ENCODE measurements at places on chromosomes 2 and 18.

GRCh38 chr2:165164201-165164600 is 39.6 kb downstream of the SCN3A start:
- DNase-seq, result no peak

GRCh38 chr2:209208211-209208610 is 215.6 kb upstream of the MAP2 start:
- no peak for DNase-seq

- no peak for DNase-seq
These were observed 3.5 kb upstream of the NAGK start for GRCh38 chr2:71064754-71065621.

GRCh38 chr2:121372721-121373353 is 87.8 kb upstream of the TFCP2L1 start:
- DNase-seq, result no peak

- DNase-seq, result no peak
These were observed 69.7 kb downstream of the RPRM start for GRCh38 chr2:153408710-153409385.

- no peak for DNase-seq
These were observed 430.4 kb downstream of the TXNL1 start for GRCh38 chr18:56207989-56208388.

GRCh38 chr18:44321868-44322590 is 358.7 kb upstream of the SETBP1 start:
- DNase-seq, result no peak

DNA sequence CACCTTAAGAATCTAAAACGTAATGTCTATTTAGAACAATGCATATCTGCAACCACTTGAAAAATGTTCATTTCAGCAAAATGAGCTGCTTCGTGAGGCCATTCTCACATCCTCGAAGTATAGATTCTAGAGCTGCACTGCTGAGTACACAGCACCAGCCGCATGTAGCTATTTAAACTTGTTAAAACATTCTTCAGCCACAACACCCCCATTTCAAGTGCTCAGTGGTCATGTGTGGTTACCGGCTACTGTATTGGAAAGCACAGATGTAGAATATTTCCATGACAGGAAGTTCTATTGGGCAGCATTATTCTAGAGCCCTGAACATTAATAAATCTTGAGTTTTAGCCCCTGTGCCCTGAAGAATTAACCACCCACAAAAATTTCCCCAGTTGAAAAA is 35.0 kb downstream of the SUMO1 start:
- no peak for DNase-seq

DNA sequence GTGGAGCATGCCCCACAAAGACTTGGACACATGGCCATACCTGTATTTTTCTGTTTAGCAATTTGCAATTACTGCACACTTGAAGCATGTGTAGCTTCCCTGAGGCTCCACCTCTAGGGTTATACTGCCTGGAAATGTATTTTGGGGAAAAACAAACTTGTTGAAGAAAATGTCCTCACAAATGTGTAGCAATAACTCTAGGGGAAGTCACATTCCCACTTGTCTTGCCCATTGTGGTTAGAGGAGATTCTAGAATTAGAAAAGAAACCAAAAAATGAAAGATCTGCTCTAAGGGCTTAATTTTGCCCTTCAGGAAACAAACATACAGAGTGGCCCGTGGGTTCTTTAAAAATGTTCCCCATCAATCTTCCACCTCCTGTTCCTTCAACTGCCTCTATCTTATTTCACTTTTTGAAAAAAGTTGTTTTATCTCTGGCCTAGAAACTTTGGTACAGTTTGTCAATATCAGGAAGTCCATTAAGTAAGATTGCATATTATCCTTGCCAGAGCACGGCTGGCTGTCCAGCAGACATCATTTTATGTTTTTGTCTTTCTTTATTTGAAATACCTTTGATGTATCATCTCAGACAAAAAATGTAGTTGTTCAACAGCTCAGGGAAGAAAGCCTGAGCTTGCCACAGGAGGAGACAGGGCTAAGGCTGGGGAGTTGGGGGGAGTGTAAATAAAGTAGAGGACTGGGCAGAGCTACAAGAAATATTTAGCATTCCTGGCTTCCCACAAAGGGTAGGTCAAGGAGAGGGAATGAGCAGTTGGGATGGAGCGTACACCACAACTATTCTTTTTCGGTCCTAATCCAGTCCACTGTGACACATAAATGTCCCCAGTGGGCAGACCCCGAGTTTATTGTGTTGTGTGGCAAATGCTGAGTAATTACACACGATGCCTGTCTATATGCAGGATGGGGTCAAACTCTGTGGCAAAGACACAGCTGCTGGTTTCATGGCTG is 96.8 kb upstream of the CDC42EP3 start:
- no peak for DNase-seq

GRCh38 chr18:57352271-57352701 is at the start of gene ST8SIA3:
TSS of gene ST8SIA3 (plus strand) at chr18:57352557. CDS start at chr18:57352847, 290 bp downstream.
- no peak for DNase-seq

GRCh38 chr18:45733535-45733934 is 9.6 kb downstream of the SLC14A1 start:
- no peak for DNase-seq

- DNase-seq, result no peak
These were observed 12.8 kb upstream of the MATN3 start for GRCh38 chr2:20025065-20025786.

DNA sequence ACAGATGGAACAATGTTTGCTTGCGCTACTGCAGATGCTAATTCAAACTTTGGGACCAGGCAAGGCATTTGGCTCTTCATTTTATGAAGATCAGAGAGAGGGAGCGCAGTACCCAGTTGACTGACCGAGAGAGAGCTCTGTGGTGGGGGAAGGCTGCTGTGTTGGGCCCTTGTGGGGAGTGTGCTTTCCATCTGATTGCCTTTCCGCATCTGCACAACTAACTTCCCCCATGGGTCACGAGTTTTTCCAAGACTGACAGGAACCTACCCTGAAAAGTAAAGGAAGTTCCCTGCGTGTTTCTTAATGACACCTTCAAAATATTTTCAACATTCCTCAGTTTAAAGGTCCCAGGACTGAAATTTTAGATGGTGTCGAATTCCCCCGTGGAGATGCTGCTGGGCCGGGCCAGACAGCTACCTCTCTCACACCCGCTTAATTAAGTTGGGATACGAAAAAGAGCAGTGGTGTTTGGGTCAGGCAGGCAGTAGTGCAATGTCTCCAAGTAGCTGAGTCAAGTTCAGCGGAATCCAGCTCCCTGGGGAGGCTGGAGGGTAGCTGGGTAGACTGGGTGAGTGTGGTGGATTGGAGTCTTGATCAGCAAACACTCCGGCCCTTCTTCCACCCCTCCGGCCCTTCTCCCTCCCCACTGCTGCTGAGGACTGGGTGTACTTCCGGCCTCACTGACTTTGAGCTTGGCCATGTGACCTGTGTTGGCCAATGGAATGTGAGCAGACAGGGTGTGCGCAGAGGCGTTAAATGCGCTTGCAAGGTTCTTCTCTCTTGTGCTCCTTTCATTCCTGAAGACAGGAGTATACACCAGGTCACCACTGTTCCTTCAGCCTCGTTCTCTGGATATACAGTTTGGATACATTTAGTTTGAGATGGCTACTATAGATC is 2.3 kb upstream of the ARHGAP25 start:
- no peak for DNase-seq

DNA sequence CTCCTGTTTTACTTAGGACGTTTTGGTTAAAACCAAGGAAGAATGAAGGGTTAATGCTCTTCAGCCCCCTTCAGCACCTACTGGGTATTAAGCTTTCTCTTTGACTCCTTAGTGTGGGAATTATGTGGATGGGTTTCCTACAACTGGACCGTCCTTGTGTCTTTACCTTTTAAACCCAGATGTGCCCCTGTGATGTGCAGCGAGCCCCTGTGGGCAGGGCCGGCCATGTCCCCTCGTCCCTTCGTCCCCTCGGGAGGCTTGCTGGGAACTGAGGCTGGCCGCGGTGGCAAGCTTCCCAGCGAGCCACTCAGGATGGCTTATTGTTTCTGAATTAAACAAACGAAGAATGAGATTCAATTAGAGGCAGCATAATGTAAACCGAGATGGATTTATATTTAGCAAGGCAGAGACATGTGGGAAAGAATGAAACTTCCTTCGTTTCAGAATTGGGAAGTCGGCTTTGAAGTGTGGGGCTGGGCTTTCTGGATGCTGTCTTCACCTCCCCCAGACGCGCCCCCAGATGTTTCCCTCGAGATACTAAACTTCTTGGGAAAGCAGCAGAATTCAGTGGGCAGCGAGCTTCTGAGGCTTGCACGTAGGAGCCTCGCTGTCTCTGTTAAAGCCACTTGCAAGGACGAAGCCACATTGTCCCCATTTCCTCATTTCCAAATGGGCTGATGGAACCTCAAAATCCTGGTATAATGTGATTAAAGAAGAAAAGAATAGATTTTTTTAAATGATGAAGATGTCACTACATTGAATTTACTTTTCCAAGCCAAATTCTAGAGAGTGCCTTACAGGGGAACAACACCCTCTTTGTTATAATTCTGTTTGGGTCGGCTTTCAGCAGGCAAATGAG is 146.0 kb downstream of the VAPA start:
- no peak for DNase-seq

DNA sequence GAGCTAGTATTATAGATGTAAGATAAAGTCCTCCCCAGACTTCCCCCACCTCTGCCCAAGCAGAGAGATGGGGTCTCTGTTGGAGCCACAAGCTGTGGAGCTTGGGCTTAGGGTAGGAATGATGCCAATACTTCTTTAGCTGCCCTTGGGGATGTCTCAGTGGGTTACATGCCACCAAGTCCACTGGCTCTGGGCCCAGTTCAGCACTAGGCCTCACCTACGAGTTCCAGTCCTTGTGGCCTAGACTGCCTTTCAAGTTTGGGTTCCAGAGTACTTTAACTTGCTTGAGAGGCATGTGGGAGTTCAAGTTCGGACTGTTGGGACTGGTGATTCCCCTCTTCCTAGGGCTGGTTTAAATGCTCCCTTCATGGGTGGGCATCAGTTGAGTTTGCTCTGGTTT is 272.4 kb downstream of the PTPRM start:
- DNase-seq, result no peak

DNA sequence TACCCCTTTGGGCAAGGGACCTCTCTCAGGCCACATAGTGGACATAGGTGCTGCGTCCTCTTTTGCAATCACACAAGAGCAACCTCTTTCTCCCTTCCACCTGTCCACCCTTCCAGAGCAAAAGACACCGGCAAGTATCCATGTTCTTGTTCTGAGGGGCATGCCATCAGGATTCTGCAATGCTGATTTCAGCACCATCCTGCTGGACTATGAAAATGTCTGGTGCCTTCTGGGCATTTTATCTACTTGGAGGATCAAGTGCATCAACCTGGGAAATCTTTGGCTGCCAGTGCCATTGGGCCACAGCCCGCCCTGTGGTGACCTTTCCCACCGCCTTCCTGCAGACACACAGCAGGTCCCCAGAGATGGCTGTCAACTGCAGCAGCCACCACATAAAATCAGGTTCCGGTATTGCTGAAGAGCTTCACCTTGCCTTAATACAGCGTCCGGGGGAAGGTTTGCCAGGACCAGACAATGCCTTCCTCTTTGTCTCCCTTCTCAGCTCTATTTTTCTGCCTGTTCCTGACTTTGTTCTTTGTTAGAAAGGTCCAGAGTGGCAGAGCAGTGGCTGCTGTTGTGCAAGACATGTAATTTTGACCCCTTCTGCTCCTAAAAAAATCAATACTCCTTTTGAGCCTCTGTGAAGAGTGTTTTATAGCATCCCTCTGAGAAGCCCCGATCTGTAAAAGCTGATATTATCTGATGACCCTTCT is 18.5 kb upstream of the BOD1L2 start:
- DNase-seq, result no peak

DNA sequence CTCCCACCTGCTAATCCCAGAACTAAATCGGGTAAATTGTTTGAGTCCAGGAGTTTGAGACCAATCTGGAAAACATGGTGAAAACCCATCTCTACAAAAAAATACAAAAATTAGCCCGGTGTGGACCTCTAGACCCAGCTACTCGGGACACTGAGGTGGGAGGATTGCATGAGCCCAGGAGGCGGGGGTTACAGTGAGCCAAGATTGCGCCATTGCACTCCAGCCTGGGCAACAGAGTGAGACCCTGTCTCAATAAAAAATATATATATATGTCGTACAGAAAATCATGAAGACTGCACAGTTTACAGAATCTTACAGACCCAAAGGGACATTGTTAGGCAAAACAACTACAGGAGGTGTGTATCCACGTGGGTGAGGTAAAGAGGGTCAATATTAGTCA is 4.0 kb upstream of the DPY30 start:
- no peak for DNase-seq
